ENCODE measurements at places on chromosomes 3 and 15.

- peak; percentile 23 for DNase-seq
Observed at GRCh38 chr3:14764331-14765059, 54.3 kb upstream of the FGD5 start.

DNA sequence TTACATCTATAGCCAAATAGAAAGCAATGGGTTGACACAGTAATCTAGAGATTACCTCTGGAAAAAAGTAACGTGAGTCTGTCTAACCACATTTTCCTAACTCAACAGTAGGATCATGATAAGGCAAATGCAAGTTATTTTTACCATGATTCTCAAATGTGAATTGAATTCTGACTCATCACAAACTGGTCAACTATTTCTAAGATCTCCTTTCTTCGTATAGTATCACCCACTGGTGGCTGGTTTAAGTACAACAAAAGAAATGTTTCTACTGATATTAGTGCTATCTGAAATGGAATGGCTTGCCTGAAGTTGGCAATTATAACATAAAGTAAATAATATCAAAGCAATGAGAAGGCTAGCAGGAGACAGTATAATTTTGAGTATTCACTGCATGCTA is 102.2 kb downstream of the ABI3BP start:
- DNase-seq = peak; percentile 74

GRCh38 chr15:73582851-73583379 is 50.3 kb downstream of the NPTN start:
- no peak for DNase-seq

DNA sequence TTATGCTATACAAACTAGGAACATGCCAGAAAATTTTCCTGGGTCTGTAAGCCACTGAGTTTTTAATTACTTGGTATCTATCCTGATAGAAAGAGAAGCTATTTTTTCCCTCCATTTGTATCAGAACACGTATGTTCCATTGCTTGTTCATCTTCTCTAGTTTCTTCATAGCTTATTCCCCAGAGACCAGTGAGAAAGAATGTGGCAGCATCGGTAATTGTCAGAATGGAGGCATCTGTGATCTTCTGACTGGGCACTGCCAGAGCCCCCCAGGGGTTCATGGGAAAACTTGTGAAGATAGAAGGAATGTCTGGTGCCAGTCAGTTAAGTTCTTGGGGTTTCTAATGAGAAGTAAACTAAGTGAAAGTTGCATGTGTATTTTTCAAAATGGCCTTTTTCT is 720.2 kb upstream of the GOLIM4 start:
- no peak for DNase-seq

GRCh38 chr15:77497942-77498361 is 77.3 kb downstream of the HMG20A start:
- DNase-seq = no peak

DNA sequence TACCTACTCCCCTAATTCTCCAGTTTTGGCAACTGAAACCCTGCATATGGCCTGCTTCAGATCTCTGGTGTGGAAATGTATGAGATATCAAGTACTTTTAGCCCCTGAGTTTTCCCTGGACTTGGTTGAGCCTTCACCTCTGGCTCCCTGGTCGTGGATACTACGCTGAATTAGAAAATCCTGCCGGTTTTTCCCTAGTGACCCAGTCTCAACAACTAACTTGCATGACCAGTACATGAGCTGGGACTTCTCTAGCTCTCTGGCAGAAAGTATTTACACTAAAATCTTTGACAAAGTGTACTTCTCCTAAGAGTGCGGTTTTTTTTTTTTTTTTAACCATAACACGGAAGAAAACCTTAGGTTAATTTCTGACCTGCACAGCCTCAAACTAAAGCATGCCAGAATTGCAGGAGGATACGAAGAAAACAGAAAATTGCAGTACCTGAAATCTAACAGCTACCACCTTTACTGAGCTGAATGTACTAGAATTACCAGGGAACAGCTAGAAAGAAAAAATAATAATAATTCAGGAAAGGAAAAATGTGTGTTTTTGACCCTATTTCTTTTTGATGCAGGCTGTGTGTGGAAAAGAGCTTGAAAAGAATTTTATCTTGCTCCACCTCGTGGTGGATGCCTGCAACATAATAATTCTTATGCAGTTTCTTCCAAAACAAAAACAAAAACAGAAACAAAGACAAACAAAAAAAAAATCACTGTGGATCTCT is 165.6 kb downstream of the GMNC start:
- DNase-seq = peak; percentile 55

GRCh38 chr3:83813176-83813575 is 1145.6 kb upstream of the CADM2 start:
- DNase-seq = no peak

- DNase-seq = no peak
Observed at GRCh38 chr3:2525968-2526367, 427.3 kb downstream of the CNTN4 start.

GRCh38 chr3:12423918-12424630 is 60.2 kb upstream of the TSEN2 start:
- DNase-seq = peak; percentile 73

GRCh38 chr15:86300390-86301125 is 220.9 kb downstream of the AGBL1 start:
- no peak for DNase-seq

DNA sequence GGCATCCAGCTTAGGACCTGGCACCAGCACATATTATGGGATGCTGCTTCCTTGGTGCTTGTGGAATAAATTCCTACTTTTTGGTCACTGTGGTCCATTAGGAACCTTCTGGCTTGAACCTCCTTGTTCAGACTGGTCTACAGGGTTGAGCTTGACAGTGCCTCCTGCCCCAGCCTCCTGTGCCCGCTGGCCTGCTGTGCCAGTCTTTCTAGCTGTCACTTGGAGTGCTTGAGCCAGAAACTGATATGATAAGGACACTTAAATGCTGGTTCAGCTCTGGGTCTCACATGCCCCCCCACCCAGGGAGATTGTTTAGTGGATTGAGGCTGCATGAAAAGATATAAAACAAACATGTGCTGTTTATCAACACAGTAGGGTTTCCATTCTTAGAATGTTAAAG is 147.8 kb downstream of the SLCO3A1 start:
- DNase-seq = no peak

- no peak for DNase-seq
Observed at GRCh38 chr3:173258697-173259096, 117.7 kb upstream of the SPATA16 start.

GRCh38 chr3:74067296-74067695 is 442.6 kb upstream of the PDZRN3 start:
- DNase-seq = no peak

DNA sequence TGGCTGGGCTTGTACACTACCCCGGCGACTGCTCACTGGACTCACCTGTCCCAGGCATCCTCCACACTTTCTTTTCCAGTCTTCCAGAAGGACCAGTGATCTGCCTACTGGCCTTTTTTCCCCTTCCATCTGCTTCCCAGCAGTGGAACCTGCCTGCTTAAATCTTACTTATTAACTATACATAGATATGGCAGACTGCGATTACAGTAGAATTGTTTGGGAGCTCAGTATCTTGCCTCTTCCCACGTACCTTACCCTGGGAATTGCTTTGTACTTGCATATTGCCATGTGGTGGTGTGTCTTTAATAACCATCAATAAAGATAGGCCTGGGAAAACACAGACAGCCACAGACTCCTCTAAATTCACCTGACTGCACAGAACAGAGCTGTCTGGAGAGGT is 11.8 kb upstream of the HES1 start:
- no peak for DNase-seq

DNA sequence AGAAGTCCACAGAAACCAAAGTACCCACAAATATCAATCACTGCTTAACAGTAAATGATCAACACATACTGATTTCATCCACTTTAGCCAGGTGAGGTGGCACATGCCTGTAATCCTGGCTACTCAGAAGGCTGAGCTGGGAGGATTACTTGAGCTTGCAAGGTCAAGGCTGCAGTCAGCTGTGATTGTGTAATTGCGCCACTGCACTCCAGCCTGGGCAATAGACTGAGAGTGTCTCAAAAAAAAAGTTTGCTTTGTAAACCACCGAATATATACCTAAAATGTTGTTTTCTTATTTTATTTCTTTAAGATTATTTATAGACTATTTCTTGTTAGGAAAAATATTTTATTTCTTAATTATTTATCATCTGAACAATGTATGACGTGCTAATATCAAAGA is 8.7 kb upstream of the ATP13A4 start:
- peak; percentile 46 for DNase-seq

DNA sequence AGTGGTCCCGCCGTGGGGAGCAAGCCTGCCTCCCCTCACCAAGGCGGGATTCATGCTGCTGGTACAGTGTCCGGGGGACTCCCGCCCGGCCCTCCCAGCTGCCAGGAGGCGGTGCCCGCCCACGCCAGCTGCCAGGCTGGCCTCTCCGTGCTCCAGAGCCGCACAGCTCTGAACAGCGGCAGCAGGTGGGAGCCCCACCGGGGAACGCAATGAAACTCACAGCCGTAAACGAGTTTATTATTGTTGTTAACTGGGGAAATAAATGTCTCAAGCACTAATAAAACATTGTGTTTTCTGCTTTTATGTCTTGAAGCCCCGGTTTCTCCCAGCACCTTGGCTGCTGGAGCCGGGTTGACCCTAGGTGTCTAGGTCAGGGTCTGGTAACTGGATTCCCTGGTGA is 317.7 kb upstream of the TLE3 start:
- DNase-seq = no peak

DNA sequence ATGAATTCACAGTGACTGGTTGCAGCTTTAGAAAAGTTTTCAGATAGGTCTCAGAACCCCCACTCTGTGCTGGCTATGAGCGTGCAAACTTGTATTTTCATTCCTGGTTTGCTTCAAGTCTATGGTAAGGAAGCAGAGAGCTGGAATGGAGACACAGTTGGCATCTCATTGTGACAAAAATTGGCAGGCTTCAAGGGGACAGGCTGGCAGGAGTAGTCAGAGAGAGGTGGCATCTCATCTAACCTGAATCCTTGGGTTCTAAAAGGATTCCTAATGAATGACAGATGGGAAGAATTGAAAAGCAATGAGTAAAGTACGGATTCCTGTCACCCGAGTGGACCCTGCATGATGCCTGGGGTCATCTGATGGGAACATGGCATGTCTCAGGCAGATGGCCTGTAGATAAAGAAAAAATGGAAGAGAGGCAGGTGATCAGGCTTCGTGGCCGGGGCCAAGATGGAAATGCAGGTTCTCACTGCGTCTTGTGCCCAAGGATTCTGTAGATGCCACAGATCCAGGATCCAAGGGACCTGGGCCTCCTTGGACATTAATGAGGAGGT is 89.4 kb upstream of the ABHD17C start:
- no peak for DNase-seq

GRCh38 chr3:66561367-66561766 is 60.5 kb upstream of the LRIG1 start:
- DNase-seq = peak; percentile 21

DNA sequence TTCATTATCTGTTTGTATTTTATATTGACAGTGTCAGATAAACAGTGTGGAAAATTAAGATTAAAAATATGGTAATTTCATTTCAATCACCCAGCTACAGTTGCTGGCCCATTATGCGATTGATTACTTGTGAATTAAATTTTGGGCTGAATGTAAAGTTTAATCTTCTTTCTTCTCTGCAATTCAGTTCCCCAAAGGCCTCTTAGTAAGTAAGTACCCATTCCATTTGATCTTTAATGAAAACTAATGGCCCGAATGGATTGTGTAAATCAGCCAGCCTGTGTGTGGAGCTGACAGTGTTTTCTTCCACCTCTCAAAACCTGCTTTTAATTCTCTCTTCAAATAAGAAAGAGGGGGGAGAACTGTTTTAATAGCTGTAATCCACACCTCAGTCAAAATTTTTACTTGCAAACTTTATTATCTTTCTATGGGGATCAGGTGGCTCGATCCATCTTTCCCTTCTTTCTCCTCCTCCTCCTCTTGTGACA is 307.1 kb downstream of the IL20RB start:
- no peak for DNase-seq

- DNase-seq = no peak
Observed at GRCh38 chr15:65426216-65426853, 3.6 kb upstream of the IGDCC4 start.

- DNase-seq = no peak
Observed at GRCh38 chr3:153657046-153657445, 464.1 kb upstream of the ARHGEF26 start.

- DNase-seq = no peak
Observed at GRCh38 chr3:128720891-128721290, 5.1 kb upstream of the RAB7A start.

GRCh38 chr3:83524901-83525300 is 1433.9 kb upstream of the CADM2 start:
- DNase-seq = no peak

- DNase-seq = no peak
Observed at GRCh38 chr3:3906171-3906570, 106.9 kb downstream of the LRRN1 start.

DNA sequence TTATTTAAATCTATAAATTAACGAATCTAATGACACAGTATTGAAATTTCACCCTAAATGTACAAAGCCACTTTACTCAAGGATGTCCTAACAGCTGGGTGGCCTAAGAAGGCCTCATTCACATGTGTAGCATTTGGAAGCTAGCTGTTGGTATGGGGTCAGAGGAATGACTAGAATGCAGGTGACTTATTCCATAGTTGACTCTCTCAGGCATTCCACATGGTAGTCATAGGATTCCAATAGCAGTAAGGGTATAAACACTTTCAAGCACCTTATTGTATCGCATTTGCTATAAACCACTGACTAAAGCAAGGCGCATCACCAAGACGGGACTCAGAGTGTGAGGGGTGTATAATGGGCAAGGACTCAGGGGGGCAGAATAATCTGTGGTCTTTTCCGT is 294.8 kb upstream of the EPHA3 start:
- DNase-seq = no peak

DNA sequence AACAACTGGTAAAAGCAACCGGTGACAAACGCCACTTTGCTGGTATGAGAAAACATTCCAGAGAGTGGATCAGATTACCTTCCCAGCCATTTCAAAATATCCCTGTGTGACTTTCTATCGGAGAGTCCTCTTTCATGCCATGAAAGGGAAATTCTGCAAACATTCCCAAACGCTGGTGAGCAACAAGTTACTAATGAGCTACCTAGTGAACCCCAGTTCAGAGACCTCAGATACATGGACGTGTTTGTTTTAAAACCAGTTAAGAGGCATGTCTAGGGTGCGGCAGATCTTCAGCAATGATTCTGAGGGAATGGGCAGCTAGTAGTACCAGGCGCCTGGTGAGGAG is 418.2 kb upstream of the NR2F2 start:
- no peak for DNase-seq

DNA sequence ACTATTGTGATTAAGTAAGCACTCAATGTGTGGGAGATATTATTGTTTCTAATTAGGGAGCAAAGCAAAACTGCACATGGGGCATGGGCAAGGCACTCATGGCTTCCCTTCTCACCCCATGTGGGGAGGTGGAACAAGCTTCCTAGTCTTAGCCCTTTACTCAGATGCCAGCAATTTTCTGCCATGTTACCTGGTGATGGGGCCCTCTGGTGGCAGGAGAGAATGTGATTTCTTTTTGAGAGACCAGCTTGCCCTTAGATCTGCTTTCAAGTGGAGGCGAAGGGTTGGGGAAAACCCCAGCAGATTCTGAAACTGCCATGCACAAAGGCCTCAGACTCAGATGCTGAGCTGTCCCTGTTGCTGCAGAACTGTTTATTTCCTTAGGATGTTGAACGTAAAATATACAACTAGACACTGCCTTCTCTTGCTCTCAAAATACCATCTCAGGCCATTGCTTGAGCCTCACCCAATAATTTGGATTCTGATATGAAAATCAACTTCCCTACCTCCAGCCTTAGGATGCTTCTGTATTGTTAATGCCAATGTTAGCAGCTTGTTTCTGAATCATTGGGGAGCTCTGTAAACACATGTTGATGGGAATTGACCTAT is 130.2 kb upstream of the TPRG1 start:
- peak; percentile 54 for DNase-seq
